ENCODE measurements at places on chromosomes 5 and 9.

DNA sequence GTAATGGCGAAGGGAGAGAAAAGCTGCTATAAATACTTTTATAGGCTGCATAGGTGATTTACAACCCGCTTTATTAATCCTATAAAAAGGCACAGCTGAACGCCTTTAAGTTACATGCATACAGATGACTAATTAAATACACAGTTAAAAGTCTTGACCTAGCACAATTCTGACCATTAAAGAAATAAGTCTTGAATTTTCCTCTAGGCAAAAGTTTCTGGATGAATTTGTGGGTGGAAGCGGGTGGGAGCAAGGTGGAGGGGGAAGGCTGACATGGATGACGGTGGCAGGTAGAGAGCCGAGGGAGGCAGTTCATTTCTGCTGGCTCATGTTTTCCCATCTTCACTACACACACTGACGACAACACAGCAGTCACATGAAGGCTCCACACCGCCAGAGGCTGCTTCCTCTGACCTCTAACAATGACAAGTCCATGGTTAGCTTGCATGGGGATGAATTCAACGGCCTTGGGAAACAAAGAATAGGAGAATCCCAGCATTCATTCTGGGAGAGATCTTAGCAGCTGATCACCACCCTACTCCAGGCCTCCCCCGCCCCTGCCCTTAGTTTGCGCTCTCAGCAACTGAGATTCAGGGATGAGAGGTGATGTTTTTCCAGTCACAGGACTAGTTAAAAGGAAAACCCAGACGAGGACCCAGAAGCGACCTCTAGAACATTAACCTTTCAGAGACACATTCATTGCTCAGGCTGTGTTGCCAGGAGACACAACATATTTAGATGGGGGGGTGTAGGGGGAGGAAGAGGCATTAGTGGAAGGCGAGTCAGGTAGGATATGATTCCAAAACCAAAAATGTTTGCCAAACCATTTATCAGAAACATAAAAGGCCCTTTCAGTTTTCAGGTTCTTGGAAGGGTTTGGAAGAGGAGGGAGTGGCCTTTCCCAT lies 329.3 kb downstream of the PIK3R1 start:
- DNase-seq, result no peak

- no peak for DNase-seq
These were observed 1.5 kb downstream of the DCAF10 start for GRCh38 chr9:37801959-37802711.

DNA sequence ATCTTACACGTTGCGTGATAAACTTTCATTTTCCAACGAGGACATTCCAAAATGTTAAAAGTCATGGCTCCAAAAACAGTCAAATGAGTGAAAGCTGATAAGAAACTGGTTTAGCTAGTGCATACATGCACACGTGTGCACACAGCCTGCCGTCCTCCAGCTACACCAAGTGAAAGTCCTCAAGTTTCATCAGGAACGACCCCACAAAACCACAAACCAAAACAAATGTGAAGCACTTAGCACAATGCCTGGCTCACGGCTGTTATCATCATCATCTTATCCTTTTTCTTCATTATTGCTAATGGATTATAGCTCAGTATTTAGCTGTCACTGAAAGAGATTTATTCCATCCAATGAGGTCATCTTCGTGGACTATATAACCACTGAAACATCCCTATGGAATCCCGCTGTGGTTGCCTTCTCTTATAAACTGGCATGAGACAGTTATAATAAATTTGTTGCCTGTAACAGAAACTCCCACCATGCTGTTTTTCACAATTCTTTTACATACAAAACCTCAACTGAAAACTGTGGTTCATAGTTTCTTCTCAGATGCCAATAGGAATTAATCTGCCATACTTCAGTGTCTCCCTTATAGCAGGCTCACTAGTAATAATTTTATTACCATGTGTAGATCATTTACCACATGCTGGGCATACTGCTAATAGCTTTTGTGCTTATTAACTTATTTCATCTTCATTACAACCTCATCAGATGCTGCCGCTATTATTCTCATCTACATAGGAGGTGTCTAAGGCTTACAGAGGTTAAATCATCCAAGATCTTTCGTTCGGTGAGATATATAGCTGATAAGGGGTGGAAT lies 56.1 kb downstream of the SAXO1 start:
- DNase-seq, result no peak

GRCh38 chr5:102902135-102902448 lies 147.0 kb downstream of the PAM start:
- DNase-seq, result no peak

DNA sequence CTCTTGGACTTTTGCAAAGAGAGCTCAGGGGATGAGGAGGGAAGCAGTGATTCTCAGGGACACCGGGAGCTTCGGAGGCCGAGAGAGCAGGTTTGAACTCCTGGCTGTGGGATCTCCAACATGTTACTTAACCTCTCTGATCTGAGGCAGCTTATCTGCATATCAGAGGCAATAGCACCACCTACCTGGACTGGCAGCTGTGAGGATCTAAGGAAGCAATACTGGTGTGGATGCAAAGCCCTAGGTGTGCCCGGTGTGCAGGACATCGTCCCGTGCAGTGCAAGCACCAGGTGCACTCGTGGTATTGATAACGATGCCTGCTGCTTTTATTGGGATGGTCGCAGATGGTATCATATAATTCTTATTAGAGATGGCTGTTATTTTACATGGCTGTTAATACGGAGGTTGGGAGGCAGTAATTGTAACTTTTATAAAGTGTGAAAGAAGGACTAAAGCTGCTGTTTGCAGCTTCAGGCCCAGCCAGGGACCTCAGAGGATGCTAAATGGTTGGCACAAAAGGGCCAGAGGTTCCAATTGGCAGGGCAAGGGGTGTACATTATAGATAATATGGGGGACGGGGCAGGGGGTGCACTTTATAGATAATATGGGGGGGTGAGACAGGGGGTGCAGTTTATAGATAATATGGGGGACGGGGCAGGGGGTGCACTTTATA lies 14.9 kb downstream of the COL5A1 start:
- DNase-seq, result no peak

DNA sequence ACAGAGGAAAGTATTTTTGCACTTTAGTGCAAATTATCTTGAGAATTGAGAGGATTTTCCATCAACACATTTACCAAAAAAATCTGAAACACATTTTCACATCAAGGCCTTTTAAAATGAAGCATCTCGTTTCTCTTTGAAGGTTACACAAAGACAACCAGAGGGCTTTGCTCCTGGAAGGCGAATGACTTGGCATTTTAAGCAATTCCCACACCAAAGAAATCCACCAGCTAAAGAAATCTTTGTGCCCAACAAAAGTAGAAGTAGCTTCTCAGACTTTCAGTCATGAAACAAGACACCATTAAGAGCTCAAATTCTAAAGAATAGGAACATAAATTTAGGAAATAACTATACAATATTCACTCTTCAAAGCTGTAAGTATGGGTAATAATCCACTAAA lies 59.9 kb downstream of the HABP4 start:
- no peak for DNase-seq

- DNase-seq, result no peak
These were observed 1.9 kb downstream of the LRRC19 start for GRCh38 chr9:27003426-27004077.

DNA sequence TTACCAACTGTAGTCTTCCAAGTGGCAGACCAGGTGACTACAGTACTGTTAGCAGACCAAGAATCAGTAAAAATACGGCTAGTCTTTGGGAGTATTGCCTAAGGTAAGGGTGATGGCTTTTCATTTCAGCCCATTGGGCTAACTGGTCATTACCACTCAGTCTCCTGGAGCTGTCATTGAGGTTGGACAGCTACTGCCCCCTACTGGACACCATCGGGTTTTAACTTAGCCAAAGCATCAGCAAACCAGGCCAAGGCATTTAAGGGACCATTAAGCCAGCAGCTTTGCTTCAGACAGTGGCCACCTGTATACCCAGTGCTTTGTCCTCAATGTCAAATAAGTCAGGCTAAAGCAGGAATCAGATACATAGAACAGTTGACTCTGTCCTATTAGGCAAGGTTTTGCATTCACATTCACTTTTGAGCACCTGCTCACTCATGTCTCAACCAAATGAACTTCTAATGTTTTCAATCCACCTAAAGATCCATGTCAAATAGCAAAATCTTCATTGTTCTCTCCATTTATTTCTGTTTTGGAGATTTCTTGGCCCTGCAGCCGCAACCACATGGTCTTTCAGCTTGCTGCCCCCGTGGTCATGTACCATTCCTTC lies 117.2 kb downstream of the INVS start:
- no peak for DNase-seq

GRCh38 chr9:114518599-114519022 lies 13.3 kb upstream of the WHRN start:
- DNase-seq, result no peak

- peak; percentile 65 for DNase-seq
These were observed 727 bp downstream of the RHOBTB3 start for GRCh38 chr5:95731571-95732554.
